ENCODE measurements at places on chromosomes 3 and 15. TPM values are rescaled to one million over a fixed set of nuclear protein-coding genes. Genes with fewer than 3 reads are reported as not detected.

KCNMB3 gene
- total RNA-seq, result 1.6 TPM

ZNF860 gene
- total RNA-seq, result 3.6 TPM

SLC2A2 gene
- not detected for total RNA-seq

RPP25 gene
- 16.2 TPM for total RNA-seq

RNF123 gene
- total RNA-seq, result 19.1 TPM

KLHL25 gene
- 3.5 TPM for total RNA-seq

HRG gene
- total RNA-seq, result not detected

LMAN1L gene
- under 0.01 TPM for total RNA-seq

GP9 gene
- not detected for total RNA-seq

MYEF2 gene
- total RNA-seq, result 39.3 TPM

CA12 gene
- total RNA-seq, result 1.1 TPM

VIPR1 gene
- 3.2 TPM for total RNA-seq

TERC gene
- total RNA-seq, result 117 TPM

RBMS3 gene
- total RNA-seq, result 49.6 TPM

ADAMTSL3 gene
- under 0.01 TPM for total RNA-seq

ANKRD34C gene
- total RNA-seq, result not detected

IQCH gene
- total RNA-seq, result 2.4 TPM

OR5H2 gene
- not detected for total RNA-seq

UBP1 gene
- total RNA-seq, result 131 TPM

TYRO3 gene
- 10.4 TPM for total RNA-seq

ADAMTS9 gene
- total RNA-seq, result 392 TPM

PARP15 gene
- 0.57 TPM for total RNA-seq

GBE1 gene
- total RNA-seq, result 225 TPM

FSIP1 gene
- total RNA-seq, result 0.50 TPM

ESYT3 gene
- 0.07 TPM for total RNA-seq

ADPRH gene
- total RNA-seq, result 4.3 TPM

Data from thoracic aorta endothelial cell (primary cell).